Stimulated activated CD8-positive, alpha-beta memory T cell treated with anti-CD3 and anti-CD28 coated beads, Interleukin-7, amount 100 ng/mL, for 4 hours (primary cell): ENCODE measurements at places on chromosomes 6 and 20.

GRCh38 chr6:156617941-156618340, 159.2 kb upstream of the ARID1B start:
- no peak for DNase-seq

DNA sequence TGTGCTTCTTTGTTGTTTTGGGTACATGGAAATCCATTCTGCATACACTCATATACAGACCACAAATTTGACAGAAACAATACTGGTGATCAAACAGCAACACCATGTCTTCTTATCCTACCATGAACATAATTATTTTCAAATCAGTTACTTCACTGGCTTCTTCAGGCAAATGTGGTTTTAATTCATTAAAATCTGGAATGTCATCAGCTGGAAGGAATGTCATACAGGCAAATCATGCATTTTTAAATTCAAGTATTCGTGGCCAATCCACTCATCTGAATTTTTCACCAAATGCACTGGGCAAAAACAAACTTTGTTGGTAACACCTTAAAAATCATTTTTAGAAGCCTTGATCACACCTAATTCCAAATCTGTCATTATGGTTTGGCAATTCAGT, 59.3 kb downstream of the KIF6 start:
- DNase-seq: no peak

GRCh38 chr20:9072861-9073500, 4.1 kb downstream of the PLCB4 start:
- no peak for DNase-seq

- no peak for DNase-seq
Observed at GRCh38 chr6:129552413-129552812, 157.6 kb downstream of the ARHGAP18 start.

- no peak for DNase-seq
Observed at GRCh38 chr6:86961455-86962200, 24.3 kb downstream of the HTR1E start.

DNA sequence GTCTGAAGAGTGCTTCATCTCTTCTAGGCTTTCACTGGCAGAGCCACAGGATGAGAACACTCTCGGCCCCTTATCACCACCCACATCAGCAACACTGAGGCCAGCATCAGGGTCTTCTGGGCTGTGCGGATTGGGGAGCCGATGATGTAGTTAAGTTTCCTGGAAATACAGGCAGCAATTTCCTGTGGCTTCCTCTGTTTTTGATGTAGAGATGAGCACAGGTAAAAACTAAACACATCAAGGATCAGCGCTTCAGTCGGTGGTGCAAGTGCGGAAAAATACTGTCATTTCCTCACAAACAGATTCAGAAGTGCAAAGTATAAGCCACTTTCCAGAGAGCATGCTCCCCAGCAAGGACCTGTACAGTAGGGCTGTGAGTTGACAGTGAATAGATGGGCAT, 62.6 kb downstream of the BACH2 start:
- peak; percentile 86 for DNase-seq

DNA sequence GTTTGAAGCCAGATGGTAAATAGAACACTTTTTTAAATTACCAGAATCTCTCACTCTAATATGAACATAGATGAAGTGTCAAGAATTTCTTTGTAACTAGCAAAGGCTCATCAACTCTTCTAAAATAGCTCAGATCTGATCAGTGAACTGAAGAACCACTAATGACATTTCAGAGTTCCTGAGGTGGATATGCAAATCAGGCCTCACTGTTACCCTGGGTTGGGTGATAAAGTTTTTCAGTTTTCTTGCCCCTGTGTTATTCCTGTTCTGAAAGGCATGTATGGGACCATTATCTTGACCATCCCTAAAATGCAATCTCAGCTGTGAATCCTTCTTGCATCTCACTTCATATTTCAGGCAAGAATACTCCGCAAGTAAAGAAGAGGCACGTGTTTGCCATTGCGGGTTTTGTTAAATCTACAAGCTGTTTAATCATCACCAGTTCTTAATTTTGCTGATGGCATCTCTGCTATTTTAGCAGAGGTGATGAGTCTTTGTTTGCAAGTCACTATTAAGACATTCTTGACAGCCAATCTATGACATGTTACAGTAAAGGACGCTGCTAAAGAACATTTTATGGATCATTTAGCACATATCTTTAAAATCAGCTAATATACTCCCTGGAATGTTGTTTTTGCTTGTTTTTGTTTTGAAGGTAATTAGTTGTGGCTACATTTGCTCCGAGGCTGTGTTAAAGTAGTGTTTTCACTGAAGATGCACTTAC, 47.9 kb downstream of the KHDC1L start:
- DNase-seq: no peak

DNA sequence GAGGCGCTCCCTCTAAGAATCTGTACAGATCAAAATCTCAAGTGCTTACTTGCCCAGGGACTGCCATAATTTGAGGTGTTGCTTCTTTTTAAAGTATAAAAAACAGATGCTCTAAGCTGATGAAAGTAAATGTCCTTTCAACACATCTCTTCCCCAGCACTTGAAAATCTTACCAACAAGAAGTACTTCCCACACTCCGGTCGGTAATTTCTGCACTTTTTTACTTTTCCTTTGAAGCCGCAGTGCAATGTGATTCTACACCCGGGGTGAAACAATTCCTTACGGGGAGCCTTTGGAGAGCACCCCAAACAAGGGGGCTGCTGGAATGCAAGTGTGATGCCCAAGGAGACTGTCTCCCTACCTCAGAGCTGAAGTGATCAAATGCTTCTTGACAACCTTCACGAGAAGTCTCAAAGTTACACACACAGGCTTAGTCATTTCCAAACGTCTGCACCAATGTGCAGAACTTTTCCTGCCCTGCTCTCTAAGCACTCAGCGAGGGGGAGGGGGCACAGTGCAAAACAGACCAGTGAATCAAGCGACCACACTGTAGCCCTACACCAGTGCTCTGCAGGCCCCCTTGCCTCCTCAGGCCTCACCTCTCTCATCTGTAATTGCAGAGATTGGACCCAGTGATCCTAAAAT, 56.7 kb downstream of the ATXN1 start:
- DNase-seq: no peak

DNA sequence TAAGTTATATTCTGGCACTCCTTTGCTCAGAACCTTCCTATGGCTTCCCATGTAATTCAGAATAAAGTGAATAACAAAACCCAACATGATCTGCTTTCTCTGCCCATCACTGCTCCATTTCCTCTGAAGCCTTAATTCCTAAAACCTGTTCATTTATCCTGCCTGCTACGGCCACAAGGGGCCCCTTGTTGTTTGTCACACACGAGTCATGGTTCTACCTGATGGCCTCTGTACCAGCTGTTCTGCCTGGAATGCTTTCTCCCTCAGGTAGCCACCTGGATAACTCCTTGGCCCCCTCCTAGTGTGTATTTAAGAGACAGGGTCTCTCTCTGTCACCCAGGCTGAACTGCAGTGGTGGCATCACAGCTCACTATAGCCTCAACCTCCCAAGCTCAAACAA, 26.8 kb downstream of the ERGIC3 start:
- DNase-seq: no peak

GRCh38 chr6:127857051-127857637, 43.7 kb downstream of the THEMIS start:
- no peak for DNase-seq

GRCh38 chr6:34990971-34991560, 102.0 kb downstream of the ANKS1A start:
- no peak for DNase-seq

DNA sequence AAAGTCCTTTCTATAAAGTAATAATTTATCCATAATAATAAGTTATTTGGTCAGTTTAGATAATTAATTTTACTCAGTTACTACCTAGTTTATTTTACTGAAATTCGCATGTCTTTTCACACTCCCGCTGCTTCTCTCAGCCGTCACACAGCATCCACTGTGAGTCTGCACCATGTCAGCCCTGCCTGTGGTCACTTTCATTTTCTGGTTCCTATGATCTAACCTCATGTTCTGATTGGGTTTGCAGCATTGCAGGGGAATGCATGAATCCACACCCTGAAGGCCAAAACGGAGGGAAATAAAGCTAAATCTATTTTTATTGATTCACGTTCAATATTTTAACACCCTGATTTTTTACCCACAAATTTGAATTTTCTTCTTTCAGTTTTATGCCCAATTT, 47.4 kb downstream of the PDE10A start:
- no peak for DNase-seq

- no peak for DNase-seq
Observed at GRCh38 chr6:166908811-166909210, 47.5 kb downstream of the RNASET2 start.

DNA sequence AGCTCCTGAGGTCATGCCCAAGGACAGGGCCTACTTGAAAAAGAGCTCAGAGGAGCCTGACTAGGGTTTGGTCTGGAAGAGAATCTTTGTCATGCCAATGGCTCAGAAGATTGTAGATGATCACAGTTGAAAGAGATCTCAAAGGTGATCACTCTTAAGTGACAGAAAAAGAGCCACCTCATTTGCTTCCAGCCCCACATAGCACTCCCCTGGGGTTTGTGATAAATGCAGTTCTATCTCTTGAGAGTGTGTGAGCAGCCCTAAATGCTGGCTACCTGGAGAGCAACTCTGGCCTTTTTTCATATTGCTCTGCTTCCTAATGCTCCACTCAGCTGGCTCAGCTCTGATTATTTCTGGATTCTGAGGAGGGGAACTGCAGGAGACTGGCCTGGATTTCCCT, 39.3 kb downstream of the KLHL32 start:
- no peak for DNase-seq

DNA sequence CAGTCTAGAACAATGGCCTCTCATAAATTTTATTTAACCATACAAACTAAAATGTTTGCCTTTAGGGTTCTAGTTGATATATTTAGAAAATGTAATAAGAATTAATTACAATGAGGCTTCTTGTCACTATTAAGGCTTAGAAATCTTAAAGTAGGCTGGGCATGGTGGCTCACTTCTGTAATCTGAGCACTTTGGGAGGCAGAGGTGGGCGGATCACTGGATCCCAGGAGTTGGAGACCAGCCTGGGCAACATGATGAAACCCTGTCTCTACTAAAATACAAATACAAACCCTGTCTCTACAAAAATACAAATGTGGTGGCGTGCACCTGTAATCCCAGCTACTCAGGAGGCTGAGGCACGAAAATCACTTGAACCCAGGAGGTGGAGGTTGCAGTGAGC, 99.0 kb upstream of the ADGRF1 start:
- DNase-seq: no peak

DNA sequence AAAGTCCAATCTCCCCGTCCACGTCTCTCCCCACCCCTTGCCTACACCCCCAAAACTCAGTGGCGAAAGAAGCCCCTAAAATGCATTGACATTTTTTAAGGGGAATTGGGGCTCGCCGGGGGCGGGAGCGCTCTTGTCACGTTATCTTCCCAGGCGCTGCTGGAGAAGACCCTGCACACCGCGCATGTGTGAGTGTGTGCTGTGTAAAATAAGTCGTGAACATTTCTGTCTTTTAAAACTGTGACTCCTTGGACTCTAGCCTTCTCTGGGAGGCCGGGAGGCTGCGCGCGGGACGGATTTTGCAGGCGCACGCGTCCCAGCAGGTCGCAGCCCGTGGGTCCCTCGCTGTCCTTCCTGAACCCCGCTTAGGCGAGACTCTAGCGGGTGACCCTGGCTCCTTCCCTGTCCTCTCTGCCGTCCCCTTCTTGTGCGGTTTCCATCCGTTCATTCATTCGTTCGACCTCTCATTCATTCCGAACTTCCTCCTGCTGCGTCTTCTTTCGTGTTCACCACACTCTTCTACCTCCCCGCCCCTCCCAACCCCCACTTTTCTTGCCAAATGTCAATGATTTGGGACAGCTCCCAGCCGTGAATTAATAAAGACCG, 2.2 kb downstream of the NRN1 start:
- DNase-seq: no peak

- no peak for DNase-seq
Observed at GRCh38 chr6:45637611-45638257, 260.0 kb upstream of the SUPT3H start.

DNA sequence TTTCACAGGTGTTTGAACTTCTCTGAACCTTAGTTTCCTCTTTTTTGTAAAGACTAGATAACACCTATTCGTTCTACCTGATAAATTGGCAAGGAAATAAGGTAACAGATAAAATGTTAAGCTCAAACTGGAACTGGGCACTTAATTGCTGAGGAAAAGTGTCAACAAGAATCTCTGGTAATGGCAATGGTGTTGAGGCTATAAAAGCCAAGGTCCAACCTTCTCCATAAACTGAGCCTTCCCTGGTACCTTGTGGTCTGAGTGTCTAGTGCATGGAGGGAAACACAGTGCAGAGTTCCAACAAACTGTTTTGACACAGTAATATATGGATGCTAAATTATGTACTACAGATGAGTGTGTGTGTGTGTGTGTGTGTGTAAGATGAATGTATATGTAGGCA, 33.4 kb upstream of the GSTA4 start:
- DNase-seq: no peak

DNA sequence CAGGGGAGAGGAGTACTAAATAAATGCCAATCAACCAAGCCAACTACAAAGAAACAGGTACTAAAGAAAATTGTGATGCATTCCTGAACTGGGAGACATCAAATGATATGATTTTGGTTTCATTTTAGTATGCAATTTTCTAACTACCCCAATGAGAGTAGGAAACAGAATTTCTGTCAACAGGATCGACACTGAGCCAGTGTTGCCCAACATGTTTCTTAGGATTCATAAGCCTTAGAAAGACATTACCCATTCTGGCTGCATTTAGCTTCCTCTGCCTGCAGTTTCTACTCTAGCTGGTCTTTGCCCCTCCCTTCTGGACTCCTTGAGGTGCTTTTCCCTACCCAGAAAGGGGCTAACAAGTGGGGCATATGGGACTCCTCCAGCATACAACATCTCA, 49.8 kb downstream of the KCTD20 start:
- DNase-seq: no peak

- no peak for DNase-seq
Observed at GRCh38 chr6:157386454-157386853, 5.5 kb downstream of the ZDHHC14 start.
